ENCODE measurements at places on chromosomes 2 and 18. TPM values are rescaled to one million over a fixed set of nuclear protein-coding genes. Genes with fewer than 3 reads are reported as not detected.

DNA sequence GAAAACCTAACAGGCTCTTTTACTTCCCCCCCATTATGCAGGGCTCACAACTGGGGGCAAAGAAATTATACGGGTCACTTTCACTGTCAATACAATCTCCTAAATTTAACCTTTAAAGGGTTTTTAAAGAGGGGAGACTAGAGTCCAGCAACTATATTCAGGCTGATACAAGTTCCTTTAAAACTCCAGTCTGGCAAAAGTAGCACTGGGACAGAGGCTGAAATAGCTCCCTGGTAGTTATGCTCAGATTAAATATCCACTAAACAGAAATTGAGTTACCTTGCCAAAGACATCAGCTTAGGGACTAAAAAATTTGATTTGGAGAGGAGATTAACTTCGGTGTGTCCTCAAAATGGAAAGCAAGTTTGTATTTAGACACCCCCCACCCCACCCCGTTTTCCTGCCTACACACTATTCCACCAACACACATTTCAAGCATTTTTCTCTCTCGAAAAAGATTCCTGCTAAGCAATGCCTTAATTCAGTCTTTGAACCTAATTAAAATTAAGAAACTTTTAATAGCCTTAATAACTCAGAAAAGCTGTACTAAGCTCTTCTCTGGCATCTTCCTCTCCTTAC lies 127.2 kb downstream of the OSBPL1A start:
- peak overlapping the region; percentile 89 for H3K4me3 ChIP-seq
- no peaks in the 10 kb centered on the region for H3K36me3 ChIP-seq
- H3K27ac ChIP-seq = peak overlapping the region; percentile 93
- H3K4me1 ChIP-seq = peaks cover 63% of the 10 kb centered on the region
- no peaks in the 10 kb centered on the region for H3K27me3 ChIP-seq

RGPD3 gene
- 0.45 TPM for total RNA-seq

SLC4A5 gene
- 1.6 TPM for total RNA-seq

DNA sequence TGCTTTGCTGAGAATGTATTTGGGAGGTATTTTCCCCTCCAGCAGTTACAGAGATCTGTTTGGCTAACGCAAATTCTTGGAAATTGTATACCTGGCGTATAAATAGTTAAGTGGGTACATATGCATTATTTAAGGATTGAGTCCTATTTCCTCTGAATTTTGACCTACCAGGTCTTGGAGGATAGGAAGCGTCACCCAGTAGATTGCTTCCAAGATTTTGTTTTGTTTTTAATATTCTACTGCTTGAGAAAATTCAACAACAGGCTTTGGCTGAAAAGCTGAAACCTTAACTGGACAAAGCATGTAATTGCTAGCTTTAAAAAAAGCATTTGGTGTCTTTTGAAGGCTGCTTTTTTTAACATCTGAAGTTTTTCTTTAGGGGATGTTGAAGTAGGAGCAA lies 150.1 kb downstream of the WDSUB1 start:
- H3K4me1 ChIP-seq = peaks cover 70% of the 10 kb centered on the region
- no peaks in the 10 kb centered on the region for H3K36me3 ChIP-seq
- H3K27me3 ChIP-seq = no peaks in the 10 kb centered on the region
- peak overlapping the region; percentile 0 for H3K4me3 ChIP-seq
- DNase-seq = no peak

SH2D6 gene
- total RNA-seq = not detected

FABP1 gene
- not detected for total RNA-seq

GRCh38 chr18:71995904-71996465 lies 548.2 kb downstream of the CBLN2 start:
- no peak for DNase-seq
- H3K4me3 ChIP-seq = no peak overlapping the region
- H3K36me3 ChIP-seq = no peaks in the 10 kb centered on the region
- H3K27me3 ChIP-seq = no peaks in the 10 kb centered on the region
- H3K27ac ChIP-seq = no peak overlapping the region

ZC3H6 gene
- 13.5 TPM for total RNA-seq

DNA sequence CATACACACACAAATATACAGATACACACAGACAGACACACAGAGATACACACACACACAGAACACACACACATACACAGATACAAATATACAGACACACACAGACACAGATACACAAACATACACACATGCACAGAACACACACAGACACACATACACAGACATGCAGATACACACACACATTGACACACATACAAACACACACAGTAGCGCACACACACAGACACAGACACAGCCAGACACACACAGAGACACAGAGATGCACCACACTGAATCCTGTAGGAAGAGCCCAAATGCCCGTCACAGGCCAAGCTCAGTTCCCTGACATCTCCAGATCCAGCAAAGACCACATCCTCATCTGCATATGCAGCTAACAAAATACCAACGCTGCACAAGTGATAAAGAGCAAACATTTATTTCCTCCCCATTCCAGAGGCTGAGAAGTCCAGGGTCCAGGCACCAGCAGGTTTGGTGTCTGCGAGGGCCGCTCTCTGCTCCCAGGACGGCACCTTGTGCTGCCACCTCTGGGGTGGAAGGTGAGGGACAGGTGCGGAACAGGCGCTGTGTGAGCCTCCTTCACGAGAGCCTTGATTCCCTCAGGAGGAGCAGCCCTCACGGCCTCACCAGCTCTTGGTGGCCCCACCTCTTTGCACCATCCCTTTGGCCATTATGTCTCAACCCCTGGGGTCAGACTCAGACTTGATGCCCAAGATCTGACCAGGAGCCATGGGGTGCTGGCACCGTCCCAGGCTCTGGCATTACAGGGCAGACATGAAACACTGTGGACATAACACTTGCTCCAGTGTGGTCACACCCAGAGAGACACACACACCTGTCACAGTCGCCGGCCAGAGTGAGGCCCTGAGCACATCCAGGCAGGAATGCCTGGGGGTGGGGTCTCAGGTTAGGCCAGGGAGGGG lies 108.7 kb downstream of the NDUFA10 start:
- H3K27ac ChIP-seq = no peak overlapping the region
- peaks cover 10% of the 10 kb centered on the region for H3K4me1 ChIP-seq
- DNase-seq = no peak
- H3K36me3 ChIP-seq = no peaks in the 10 kb centered on the region
- no peak overlapping the region for H3K4me3 ChIP-seq

DNA sequence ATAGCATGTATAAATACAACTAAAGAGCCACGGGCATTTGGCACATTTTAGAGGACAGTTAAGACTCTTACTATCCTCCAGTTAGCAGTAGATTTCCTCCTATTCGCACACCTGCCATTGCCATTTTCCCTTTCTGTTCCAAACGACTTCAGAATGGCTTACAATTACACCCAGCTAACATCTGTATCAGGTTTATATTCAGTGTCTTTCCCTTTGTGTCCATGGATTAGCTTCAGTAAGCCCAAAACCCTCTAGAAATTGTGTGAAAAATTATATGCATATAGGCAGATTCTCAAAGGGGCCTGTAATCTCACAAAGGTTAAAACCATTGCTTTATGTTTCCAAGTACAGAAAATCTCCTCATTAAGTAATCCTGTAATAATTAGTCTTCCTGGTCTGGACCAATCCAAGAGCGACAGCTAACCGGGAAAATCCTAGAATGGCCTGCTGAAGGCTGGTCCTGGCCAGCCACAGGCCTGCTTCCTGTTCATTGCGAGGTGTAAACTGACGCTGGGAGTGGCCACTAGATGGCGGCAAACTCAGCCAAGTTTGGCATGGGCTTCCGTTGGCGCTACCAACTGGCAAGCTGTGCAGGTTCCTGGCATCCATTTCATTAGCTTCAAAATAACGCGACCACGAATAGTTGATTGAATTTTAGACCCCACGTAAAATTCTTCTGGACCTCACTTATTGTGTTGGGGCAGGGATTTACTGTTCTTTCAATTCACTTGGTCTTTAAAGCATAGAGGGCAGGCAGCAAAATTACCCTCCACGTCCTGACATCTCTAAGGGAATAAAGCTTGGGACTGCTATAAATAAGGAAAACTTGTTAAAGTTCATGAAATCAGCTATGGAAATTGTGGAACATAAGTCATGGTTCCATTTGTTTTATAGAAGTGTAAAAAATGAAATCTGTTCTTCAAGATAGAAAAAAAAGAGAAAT lies 17.1 kb downstream of the ARHGAP25 start:
- H3K4me1 ChIP-seq = no peaks in the 10 kb centered on the region
- no peak overlapping the region for H3K4me3 ChIP-seq
- no peak overlapping the region for H3K27ac ChIP-seq
- DNase-seq = peak; percentile 95

- no peaks in the 10 kb centered on the region for H3K36me3 ChIP-seq
- no peak overlapping the region for H3K4me3 ChIP-seq
- H3K27me3 ChIP-seq = no peaks in the 10 kb centered on the region
- DNase-seq = no peak
- no peaks in the 10 kb centered on the region for H3K4me1 ChIP-seq
- H3K27ac ChIP-seq = no peak overlapping the region
Measured at GRCh38 chr2:198873503-198874471, 584.0 kb downstream of the SATB2 start.

ARHGAP28 gene
- total RNA-seq = 0.83 TPM

ARHGEF4 gene
- total RNA-seq = 23.7 TPM

EMX1 gene
- total RNA-seq = not detected

GRCh38 chr2:237702441-237703391 lies 75.3 kb downstream of the LRRFIP1 start:
- peaks cover 100% of the 10 kb centered on the region for H3K4me1 ChIP-seq
- H3K4me3 ChIP-seq = peak overlapping the region; percentile 3
- no peaks in the 10 kb centered on the region for H3K27me3 ChIP-seq
- H3K36me3 ChIP-seq = no peaks in the 10 kb centered on the region
- peak overlapping the region; percentile 96 for H3K27ac ChIP-seq
- DNase-seq = no peak

DNA sequence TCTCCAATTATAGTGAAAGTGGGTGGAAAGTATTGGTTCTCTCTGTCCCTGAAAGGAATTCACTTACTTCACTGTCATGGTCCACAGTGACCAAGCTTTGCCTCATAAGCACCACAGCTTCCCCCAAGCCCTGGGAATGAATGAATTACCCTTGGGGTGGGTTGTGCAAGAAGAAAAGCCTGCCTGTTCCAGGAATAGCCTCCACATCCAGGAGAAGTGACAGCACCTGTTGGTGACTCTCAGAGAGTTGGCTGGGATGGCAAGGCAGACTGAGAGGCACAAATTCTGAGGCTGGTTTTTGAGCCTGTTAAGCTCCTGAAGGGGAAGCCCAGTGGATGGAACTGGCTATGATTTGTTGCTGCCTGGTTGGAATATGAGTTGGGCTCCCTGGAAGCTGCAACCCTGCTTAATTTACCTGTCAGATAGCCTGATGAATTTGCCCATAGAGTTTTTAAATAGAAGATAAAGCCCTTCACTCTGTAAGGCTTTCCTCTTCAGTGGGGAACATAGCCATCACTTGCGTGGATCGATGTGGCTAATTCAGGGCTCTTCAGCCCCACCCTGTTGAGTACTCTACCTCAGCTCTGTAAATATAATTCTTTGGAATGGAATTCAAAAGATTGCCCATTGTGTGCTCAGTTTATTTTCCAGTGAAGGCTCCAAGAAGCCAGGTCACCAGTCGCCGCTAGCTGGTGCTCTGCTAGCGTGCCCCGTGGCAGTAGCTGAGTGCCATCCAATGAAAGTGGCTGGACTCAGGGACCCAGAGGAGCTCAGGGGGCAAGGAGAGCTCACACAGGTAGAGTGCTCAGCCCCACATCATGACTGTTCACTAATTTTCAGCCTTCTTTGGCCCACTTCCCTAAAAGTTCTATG lies 479.3 kb downstream of the IRS1 start:
- no peaks in the 10 kb centered on the region for H3K27me3 ChIP-seq
- no peaks in the 10 kb centered on the region for H3K36me3 ChIP-seq
- no peak overlapping the region for H3K27ac ChIP-seq
- no peak for DNase-seq

DNA sequence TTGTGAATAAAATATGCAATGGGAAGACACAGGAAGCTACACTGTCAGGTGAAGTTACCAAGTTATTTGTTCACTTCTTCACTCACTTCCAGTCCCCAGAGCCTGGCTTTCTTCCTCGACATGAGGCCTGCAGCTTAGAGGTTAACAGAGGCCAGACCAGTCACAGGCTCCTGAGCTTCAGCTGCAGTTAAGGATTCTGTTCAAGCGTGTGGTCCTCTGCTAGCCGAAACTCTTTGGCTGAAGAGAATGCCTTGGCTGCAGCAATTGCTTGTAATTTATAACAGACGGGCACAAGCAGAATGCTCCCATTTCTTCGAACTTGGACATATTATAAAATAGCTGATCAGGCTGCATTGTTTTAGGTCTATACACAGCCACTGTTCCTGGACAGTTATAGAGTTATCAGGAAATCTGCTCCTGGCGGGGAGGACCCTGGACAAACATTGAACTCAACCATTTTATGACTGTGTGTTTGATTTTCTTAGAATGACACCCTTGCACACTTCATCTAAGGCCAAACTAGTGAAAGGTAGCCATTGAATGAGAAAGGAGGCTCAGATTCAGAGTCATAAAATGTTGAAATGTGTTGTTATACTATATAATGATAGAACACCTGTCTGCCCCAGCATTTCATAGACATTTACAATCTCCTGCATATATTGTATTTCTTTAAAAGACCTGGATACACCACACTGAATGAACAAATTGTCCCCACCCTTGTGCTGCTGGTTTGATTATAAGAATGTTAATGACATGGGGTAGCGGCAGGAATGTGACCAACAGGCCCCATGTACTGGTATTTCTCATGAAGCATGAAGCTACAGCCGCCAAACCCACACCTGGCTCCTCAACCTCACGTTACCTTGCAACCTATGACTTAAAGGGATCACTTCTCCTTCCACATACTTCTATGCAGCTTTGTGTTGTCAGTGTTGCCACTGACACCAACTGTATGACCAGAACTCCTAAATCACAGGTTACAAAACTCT lies 153.6 kb downstream of the TDRD15 start:
- H3K4me1 ChIP-seq = no peaks in the 10 kb centered on the region
- no peaks in the 10 kb centered on the region for H3K27me3 ChIP-seq
- no peak overlapping the region for H3K27ac ChIP-seq
- no peaks in the 10 kb centered on the region for H3K36me3 ChIP-seq
- DNase-seq = no peak

C1QL2 gene
- not detected for total RNA-seq

DNA sequence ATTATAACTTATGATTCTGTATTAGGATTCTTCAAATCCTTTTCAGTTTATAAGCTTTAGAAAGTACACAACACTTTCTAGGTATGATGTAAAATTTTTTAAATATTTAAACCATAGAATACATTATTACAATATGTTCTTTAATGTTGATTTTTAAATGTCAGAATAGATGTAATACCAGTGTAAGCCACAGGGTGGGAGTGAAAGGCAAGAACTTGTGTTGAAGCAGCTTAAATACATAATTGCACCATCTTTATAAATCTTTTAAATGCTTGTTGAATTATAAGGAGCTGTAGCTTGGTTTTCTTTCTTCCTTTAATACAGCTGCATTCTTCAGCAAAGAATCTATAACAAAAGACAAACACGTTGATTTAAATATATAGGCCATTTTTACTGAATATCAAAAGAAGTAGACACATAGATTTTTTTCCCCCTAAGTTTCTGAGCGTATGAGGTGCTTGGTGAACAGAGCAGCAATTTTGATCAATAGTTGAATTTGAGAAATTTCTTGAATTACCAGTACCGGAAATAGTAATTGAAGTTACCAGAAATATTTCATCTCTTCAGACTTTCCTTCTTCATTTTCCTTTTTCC lies 63.0 kb downstream of the TANK start:
- H3K4me3 ChIP-seq = no peak overlapping the region
- no peak for DNase-seq
- peaks cover 6% of the 10 kb centered on the region for H3K4me1 ChIP-seq
- H3K36me3 ChIP-seq = peaks cover 15% of the 10 kb centered on the region

- H3K4me1 ChIP-seq = no peaks in the 10 kb centered on the region
- H3K4me3 ChIP-seq = no peak overlapping the region
- no peak for DNase-seq
- H3K27me3 ChIP-seq = no peaks in the 10 kb centered on the region
Measured at GRCh38 chr2:239598011-239598731, 197.4 kb upstream of the HDAC4 start.

Data from esophagus muscularis mucosa (tissue), 4 donors.